ENCODE measurements at places on chromosomes 2 and 18.

GRCh38 chr18:46320297-46320696, 216.1 kb downstream of the HAUS1 start:
- DNase-seq = no peak

- no peak for DNase-seq
These were observed 123.6 kb downstream of the LRATD1 start for GRCh38 chr2:14756122-14756541.

DNA sequence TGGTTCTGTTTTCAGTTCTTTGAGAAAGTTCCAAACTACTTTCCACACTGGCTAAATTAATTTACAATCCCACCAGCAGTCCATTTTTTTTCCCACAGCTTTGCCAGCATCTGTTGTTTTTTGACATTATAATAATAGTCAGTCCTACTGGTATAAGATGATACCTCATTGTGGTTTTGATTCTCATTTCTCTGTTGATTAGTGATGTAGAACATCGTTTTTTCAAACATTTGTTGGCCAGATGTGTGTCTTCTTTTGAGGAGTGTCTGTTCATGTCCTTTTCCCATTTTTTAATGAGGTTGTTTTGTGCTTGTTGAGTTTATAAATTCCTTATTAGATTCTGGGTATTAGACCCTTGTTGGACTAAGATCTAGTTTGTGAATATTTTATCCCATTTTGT, 376.8 kb upstream of the NT5C1B start:
- DNase-seq = no peak

GRCh38 chr18:55228191-55228590, 268.9 kb upstream of the CCDC68 start:
- DNase-seq = no peak

DNA sequence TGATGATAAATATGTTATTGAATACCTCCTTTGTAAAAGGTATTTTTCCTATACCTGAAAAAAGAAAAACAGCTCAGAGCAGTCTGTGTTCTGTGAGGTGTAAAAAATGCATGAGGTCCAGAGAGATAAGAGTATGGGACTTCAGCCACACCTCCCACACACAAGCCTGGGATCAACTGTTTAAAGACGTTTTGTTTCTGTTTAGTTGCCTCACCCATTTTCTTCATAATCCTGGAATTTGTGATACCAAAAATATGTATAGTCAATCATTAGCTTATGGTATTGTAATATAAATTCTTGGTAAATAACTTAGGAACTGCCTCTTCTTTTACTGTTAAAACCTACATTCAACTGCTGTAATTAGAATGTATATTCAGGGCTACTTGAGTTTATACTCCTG, 1322.9 kb upstream of the TMEFF2 start:
- no peak for DNase-seq

DNA sequence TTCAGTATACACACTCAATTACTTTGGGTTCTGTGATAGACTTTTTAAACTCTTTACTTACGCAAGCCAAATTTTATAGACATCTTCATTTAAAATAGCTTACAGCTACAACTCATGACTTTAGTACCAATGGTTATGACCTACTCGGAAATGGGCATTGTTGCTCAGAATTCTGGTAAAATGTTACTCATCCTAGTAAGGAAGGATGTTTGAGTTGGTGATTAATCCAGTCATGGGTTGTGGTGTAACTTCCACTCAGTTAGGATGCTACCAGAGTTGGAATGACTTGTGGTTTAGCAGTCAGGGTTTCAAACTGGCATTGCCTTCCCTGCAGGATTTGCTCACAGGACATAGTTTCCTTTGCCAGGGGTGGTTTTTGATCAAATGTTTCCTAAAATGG, 7.4 kb upstream of the NPC1 start:
- DNase-seq = peak; percentile 36

- DNase-seq = no peak
These were observed 124.6 kb downstream of the VIT start for GRCh38 chr2:36820942-36821605.

GRCh38 chr2:211766689-211767088, 771.9 kb downstream of the ERBB4 start:
- DNase-seq = no peak

All from CD4-positive, alpha-beta T cell treated with Interleukin-4 for 1 hour (primary cell).